Neural crest cell (in vitro differentiated cells): ENCODE measurements at places on chromosomes 5 and 9.

GRCh38 chr5:20528471-20528870, 540.5 kb upstream of the CDH18 start:
- DNase-seq: no peak

GRCh38 chr5:33556330-33557328, 115.9 kb downstream of the TARS1 start:
- no peak for DNase-seq

DNA sequence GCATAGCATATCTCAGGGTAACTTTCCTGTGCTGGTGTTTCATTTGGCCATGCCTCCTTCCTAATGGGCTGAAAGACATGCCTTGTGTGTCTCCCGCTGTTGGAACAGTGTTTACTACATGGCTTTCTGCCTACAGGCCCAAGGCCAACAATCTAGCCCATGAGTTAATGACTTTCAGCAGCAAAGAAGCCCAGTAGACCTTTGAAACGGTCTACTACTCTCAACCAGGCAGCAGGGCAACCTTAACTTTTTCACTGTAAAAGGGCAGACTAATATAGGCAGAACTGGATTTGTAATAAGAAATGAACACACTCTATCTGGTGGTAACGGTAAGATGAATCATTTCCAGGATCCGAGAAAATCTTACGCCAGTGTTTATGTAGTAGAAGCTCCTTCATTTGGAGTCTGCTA, 21.0 kb downstream of the C5orf15 start:
- no peak for DNase-seq

DNA sequence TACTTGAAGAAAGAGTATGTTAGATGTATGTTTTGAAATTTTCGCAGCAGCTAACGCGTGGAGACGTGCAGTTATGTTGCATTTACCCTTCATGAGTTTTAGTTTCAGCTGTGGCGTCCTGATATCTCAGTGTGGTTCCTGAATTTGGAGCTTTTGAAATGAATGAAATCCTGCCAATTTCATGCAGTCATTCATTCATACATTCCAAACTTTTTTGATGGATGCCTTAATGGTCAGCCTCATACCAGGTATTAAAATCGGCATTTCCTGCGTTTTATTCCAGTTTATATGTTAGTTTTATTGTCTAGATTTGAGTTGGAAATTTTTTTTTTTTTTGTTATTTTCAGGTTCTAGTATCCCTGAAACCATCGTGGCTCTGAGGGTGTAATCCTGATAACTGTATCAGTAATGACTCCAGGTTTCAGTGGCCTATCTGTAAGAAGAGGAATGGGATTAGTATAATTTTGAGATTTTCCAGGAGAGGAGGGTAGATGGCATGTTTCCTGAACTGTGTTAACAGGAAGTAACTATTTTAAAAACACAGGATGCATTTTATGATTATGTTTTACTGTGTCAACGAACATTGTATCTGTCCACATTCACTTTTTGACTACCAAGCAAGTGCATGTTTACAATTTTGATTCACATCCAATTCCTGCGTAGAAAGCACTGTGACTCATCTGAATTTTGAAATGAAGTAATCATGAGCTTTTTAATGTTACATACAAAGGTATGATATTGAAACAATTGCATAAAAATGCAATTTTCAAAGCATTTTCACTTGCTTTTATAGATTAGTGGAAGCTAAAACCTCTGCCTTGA, 1.0 kb downstream of the FOCAD start:
- DNase-seq: no peak

- no peak for DNase-seq
Measured at GRCh38 chr5:159861086-159861485, 55.2 kb upstream of the ADRA1B start.

DNA sequence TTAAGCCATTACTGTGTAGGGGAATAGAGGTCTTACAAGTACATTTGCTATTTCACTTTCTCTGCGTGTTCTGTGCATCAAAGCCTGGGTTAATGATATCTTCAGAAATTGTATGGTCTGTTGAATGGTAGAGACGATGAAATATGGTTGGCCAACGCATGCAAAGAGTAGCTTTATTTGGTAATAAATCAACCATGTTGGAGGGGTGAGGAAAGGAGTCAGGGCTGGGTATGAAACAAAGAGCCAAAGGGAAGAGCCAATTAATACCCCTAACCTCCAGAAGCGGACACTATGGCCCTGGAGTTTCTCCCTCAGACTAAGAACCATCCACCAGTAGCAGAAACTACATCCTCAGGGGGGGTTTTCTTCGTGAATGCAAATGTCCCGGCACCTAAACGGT, 1974.0 kb upstream of the WWC1 start:
- no peak for DNase-seq

DNA sequence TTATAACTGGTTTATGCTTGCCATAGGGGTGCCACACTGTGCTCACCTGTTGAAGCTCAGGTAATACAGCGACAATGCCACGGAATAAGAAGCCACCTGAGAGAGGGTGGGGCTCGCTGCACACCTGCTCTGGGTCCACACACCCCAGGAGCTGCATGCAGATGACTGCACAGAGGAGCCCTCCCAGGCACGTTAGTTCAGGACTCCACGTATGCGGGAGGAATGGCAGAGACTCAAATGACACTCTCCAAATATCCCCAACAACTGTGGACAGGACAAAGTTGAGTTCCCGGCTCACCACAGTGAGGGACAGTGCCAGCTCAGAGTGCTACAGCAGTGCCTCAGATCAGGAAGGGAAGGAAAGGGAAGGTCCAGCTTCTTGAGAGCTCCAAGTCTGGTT, 5.8 kb upstream of the FCN1 start:
- DNase-seq: no peak
